NCI-H1092 treated with DMSO at 0.1 percent for 48 hours (cell line): ENCODE measurements at places on chromosomes 1 and 21.

DNA sequence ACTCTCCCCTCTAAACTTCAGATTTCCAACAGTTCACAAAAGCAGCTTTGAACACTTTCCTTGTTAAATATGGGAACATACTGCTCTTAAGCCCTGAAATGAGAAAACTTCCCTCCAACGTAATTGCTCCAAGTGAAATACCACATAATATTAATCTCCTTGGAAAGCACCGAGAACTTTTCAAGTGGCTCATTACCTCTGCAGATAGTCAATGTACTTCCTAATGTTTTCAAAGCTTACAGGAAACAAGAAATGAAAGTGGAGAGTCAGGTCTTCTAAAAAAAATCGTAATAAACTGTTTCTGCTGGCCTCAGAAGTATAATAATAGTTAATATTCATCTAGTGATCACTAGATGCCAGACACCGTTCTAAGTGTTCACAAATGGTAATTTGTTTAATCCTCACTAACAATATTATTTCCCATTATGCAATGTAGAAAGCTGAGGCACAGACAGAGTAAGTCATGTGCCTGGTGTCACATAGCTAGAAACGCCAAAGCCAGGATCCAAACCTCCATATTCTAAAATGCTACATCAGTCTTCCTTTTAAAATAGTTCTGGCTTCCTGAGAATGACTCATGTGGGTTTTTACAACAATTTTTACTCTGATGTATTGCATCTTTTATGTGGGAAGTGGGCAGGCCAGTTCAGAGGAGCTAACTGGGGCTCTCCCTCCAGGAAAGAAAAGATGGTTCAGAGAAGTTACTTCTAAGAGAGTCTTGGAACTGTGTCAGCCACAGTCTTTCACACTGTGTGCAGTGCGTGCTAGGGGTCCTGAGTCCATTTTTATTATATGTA lies 177.2 kb downstream of the PLPPR4 start:
- no peak for DNase-seq

- no peak for DNase-seq
These were observed 446.6 kb downstream of the PLA2G4A start for GRCh38 chr1:187275346-187275745.

GRCh38 chr21:36917471-36918158 lies 48.9 kb downstream of the HLCS start:
- DNase-seq = no peak

GRCh38 chr1:201223852-201224665 lies 33.4 kb downstream of the IGFN1 start:
- no peak for DNase-seq

- no peak for DNase-seq
These were observed 93.1 kb downstream of the HHIPL2 start for GRCh38 chr1:222454782-222455181.

DNA sequence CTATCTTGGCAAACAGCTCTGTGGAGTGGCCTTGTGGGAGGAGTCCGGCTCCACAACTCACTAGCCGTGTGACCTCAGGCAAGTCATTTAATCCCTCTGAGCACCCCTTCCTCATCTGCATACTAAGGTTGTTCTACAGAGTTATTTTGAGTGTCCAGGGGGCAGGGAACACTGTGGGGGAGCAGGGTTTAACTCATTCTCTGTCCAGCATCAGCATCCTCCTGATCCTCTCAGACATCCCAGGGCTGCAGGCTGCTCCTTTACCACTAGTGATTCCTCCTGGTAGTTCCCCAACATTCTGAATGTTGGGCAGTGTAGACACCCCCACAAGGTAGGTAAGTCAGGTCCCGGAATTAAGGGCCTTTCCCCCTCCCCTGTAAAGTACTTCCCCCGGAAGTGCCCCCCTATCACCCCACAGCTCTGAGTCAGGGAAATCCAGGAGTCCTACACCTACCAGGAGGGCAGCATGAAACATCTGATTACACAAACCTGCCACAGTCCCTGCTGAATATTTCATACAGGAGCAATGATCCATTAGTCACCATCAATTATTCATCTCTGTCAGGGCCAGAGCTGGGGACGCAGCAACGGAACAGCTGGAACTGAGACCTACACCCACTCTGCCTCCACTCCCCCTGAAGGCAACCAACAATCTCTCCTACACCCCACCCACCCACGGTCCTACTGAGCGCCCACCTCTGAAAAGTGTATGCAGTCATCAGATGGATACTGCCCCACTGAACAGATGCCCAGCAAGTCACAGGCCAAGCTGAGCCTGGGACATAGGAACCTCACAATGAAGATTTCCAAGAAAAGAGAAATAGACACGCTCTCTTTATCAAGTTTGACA lies 20.5 kb downstream of the SYT2 start:
- DNase-seq = no peak

DNA sequence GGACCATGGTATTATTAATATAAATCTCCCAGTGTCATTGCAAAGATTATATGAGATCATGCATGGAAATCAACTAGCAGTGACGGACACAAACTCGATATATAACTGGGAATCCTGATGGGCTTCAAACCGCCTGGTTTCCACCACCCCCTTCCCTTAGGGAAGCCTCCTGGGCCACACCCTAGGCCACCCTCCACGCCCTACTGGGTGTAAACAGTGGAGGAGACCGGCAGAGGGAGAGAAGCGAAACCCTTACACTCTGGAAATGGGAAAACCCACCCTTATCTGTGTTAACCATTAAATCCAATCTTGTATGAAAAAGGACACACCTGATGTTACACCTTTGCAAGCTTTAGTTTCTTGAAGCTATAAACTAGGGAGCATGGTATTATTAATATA lies 595 bp upstream of the ZNHIT6 start:
- no peak for DNase-seq

GRCh38 chr1:59355361-59355760 lies 58.5 kb downstream of the FGGY start:
- no peak for DNase-seq

- DNase-seq = peak; percentile 75
These were observed 75.9 kb downstream of the NOS1AP start for GRCh38 chr1:162145280-162145965.

GRCh38 chr1:37479255-37480124 lies 5.1 kb downstream of the ZC3H12A start:
- no peak for DNase-seq

GRCh38 chr1:115456441-115456961 lies 118.5 kb upstream of the NGF start:
- peak; percentile 50 for DNase-seq

DNA sequence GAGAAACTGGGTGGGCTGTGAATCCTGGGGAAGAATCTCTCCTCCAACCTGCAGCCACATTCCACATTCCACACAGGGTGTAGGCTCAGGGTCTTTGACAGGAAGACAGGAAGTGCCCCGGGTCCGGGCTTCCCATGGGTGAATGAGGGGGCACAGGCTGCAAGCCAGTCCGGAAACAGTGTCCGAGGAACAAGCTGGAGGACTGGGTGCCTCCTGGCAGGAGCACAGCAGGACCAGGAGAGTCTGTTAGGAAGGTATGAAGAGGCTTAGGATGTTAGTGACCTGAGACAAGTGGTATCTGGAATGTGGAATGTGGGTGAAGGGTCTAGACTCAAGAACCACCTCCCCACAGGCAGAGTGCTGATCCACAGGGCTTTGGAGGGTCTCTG lies 121.0 kb upstream of the CD34 start:
- DNase-seq = no peak

DNA sequence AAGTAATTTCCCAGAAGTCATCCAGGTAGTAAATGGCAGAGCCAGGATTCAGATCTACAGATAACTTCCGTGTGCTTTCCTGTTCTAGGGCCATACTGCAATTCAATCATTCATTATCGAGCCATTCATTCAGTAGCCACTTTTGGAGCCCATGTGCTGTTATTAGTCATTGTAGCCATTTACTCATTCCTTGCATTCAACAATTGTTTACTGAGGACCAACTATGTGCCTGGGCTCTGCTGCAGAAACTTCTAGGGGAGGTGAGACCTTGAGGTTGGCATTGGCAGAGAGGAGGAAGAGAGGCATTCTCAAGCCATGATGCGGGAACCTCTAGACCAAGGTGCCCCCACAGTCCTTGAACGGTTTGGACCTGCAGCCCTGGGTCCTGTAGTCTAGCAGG lies 27.9 kb downstream of the EPHB2 start:
- DNase-seq = no peak

DNA sequence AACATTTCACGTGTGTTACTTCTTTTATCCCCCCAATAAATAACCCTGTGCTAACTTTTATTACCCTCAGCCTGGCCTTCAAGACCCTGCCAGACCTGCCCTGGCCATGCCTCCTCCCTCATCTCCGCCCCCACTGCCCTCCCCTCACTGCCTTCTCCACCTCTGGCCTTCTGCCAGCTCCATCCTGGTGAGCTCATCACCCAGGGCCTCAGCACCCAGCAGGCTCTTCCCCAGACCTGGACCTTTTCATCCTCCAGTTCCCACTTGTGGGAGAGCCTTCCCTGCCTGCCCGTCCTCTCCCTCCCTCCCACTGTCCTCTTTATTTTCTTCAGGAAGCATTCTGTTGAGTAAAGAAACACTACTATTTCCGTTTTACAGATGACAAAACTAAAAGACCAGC lies 72.0 kb downstream of the SLC66A1 start:
- peak; percentile 32 for DNase-seq

- DNase-seq = no peak
These were observed 648.1 kb downstream of the USP25 start for GRCh38 chr21:16377857-16378256.
